ENCODE measurements at places on chromosomes 16 and 17.
A peak's percentile ranks its signal among the peaks of the same experiment; 100 is the strongest.

GRCh38 chr17:80119271-80119791 lies 17.9 kb downstream of the GAA start:
- DNase-seq = no peak

- DNase-seq = peak; percentile 30
Measured at GRCh38 chr16:30927789-30928378, 4.5 kb downstream of the FBXL19 start.

DNA sequence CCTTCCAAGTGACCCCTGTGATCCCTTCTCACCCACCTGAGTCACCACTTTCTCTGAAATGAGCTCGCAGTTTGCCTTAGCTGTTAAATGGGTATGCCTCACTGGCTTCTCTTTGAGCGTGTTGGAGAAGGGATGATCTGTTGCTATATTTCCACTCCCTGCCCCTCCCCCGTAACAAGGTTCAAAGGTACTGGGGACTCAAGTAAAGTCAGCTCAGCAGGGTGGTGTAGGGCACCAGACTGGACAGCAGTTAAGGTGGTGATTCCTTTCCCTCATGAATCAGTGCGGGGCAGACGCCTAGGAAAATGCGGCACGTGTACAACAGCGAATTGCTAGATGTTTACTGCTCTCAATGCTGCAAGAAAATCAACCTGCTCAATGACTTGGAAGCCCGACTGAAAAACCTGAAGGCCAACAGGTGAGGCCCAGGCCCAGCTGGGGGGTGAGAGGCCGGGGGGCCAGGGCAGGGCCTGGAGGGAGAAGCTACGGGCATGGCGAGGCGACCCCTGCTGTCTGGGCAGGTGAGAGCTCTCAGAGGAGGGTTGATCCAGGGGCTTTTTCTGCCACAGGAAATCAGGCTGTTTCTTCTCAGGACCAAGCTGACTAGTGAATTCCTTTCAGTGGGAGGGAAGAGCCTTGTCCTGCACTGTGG lies 130.3 kb downstream of the RAB11FIP4 start:
- no peak for DNase-seq

DNA sequence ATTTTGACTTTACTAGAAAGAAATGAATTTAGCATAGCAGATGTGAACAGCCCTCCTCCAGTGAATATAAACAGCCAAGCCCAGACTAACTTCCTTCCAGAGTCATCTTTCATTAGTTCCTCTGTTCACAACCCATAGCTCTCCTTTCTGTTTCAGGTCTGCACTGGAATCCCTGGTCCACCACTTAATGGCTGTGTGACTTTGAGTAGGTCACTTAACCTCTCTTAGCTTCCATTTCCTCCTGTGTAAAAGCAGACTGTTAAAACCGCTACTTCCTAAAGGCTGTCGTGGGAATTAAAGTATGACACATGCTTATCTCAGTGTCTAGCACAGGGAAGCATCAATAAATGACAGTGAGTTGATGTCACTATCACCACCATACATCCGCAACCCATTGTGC lies 7.5 kb downstream of the SLC6A4 start:
- no peak for DNase-seq
